ENCODE measurements at places on chromosomes 3 and 15.

GRCh38 chr3:149967086-149967685, 3.5 kb downstream of the PFN2 start:
- no peak for DNase-seq

- no peak for DNase-seq
These were observed 511.0 kb upstream of the ALCAM start for GRCh38 chr3:104855702-104856101.

DNA sequence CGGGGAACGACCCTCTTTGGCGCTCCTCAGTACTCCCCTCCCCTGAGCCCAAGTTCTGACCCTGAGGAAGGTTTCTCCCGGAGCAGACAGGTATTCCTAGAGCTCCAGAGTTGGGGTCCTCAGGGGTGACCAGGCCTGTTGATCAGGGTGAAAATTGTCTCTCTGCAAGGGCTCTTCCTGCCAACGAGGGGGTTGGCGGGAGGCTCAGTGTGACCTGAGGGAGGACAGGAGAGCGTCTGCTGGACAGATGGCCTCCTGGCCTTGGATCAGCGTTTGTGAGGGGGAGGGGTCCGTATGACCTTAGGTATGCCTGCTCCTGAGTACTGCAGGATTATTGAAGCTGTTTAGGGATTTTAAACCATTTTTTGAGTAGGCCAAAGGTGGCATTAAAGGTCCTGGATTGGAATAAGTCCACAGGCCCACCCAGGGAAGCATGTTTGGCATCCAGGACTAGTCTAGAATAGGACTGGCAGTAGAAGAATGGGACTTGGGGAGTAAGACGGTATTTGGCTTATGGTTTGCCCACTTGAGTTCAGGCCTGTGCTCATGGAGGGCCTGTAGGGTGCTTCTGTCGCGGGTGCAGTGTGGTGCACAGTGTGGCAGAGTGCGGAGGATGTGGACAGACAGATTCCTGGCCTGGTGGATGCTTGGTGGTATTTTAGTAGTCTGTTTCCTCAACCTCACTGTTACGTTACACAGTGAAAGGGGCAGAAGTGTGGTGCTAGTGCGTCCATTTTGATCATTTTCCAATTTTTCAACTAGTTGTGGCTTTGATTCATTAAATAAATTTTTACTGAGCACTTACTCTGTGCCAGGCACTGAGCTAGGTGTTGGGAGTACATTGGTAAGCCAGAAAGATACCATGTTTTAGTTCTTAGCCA, 959 bp downstream of the ZNF592 start:
- DNase-seq = no peak

GRCh38 chr3:88058306-88058580, 562 bp downstream of the CGGBP1 start:
- no peak for DNase-seq

DNA sequence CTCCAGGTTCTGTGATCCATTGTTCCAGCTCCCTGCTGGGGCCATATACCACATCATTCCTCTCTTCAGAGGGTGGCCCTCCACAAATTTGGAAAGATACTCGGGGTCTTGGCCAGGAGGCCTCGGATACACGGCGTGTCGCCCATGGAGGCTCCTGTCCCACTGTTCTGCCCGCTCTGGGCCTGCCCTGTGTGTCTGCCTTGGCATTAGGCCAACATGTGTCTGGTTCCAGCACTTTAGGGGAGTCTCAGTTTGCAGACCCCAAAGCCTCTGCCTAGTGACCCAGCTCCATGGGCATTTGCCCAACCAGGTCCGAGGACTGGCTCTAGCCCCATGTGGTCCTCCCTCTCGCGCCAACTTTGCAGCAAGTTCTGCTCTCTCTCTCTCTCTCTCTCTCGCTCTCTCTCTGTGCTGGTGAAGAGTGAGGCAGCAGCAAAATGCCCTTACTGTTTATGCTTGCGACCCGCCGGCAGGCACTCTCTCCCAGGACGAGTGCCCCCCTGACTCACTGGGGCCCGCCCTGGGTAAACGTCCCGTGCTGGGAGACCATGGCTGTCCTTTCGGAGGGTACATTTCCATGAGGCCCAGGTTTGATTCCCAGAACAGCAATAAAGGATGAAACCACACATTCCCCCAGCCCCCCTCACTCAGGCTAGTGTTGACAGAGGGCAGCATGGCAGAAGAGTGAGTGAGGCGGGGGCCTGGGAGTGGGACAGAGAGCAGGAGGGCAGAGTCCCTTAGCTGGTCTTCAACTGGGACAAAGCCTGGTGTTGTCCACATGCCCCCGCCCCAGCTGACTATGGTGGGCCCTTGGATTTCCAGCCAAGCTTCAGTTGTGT, 77.9 kb downstream of the ISG20 start:
- no peak for DNase-seq

DNA sequence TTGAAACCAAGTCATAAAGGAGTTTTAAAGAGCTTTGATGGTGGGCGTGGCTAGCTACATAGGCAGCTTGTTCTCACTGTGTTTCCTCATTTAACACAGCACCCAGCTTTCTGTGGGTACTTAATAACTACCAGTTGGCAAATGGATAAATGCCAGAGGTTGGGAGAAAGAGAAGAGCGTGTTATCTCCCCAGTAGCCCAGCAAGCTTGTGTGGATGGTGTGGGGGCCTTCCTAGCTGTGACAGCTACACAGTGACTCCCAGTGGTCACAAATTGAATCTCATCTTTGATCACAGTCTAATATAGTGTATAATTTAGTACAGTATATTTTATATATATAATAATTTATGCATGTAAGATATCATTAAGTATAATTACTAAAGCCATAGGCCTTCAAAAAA, 984.1 kb downstream of the EPHA3 start:
- peak; percentile 14 for DNase-seq

DNA sequence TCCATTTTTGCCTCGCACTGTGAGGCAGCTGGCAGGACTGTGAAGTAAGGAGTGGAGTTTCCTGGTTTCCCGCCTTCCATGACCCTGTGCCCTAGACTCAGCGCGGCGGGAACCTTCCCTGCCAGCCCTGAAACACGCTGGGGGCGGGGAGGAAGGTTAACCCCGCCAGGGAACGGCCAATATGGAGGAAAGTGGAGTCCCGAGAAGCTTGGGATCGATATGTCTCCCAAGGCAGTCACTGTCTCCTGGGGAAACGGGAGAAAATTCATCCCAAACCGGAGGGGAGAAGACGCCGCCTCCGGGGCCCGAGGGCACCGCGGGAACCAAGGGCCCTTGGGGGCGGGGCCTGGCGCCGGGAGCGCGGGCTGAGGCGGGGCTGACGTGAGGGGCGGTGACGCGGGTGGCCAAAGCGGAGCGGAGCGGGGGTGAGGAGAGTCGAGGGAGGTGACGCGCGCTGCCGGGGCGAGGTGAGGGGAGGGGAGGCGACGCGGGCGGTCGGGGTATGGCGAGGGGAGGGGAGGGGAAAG, at the start of gene HMCES:
Gene HMCES, plus strand, starts transcription at position 432 of the 527 bp plus-strand sequence. CDS start 863 bp downstream, outside the sequence.
- peak; percentile 60 for DNase-seq

DNA sequence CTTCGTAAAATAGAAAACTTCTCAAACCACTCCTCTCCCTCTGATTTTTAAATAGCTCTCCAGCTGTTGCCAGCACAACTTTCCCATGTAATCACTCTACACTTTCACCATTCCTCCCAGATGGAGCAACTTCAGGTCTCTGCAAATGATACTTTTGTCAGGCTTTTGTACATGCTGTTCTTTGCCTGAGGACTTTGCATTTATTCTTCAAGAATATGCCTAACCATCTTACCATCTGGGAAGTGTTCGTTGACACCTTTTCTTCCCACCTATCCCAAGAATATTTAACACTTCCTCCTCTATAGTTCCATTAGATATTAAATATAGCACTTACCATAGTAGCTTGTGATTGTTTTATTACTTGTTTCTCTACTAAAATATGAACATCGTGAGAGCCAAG, 703.7 kb downstream of the CADM2 start:
- no peak for DNase-seq

DNA sequence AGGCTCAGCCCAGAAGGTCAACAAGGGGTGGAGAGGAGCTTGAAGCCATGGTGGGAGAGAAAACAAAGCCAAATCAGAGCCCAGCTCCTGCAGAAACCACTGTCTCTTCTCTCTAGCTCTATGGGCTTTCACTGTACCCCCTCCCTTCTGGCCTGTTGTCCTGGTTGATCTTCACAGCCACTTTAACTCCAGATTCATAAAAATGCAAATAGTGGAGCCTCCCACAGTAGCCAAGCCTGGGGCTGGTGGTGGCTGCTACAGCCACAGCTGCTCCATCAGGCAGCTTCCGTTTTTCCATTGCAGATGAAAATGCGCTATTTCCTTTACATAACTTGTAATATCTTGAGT, 20.7 kb upstream of the CAV3 start:
- no peak for DNase-seq

DNA sequence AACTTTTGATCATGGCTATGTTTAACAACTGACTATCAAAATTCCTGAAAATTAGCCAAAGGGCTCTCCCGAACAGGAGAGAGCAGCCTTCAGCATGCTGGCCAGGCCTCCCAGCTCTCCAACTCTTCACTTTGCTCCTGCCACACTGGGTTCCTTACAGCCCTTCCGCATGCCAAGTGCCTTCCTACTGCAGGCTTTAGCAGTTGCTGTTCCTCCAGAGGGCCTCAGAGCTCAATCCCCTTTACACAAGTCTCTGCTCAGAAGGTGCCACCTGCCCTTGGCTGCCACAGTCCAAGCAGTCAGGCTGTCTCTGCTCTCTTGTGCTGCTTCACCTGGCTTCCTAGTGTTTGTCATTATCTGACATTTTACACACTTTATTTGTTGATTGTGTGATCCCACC, 553.1 kb upstream of the PPP2R3A start:
- no peak for DNase-seq

- DNase-seq = no peak
These were observed 455.3 kb upstream of the NR2F2 start for GRCh38 chr15:95875121-95875643.
